ENCODE measurements at places on chromosomes 12 and 14.

DNA sequence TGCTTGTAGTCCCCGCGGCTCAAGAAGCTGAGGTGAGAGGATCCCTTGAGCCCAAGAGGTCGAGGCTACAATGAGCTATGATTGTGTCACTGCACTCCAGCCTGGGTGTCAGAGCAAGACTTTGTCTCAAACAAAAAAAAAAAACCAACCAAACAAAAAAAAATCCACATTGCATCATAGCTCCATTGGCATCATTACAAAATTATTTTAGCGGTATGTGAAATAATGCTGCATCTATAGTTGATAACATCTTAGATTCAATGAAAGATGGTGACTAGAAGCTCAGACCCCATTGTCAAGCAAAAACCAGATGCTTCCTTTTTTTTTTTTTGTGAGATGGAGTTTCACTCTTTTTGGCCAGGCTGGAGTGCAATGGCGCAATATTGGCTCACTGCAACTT is 14.8 kb upstream of the PTHLH start:
- DNase-seq: no peak

DNA sequence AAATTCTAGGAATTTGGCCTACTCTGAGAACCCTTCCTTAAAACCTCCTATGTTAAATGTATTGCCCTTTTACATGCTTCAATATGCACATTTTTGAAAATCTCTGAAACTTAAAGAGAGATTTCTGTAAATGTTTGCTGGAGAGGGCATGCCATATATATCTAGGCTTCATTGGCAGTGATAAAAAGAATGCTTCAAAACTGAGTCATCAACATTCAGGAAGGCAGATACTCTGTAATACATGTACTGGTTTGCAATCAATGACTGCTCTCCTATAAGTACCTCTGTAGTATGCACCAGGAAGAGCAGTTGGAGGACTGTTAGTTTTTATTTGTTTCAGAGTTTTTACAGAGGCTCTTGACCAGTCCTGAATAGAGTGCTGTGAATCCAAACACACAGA is 739.9 kb downstream of the SLC16A7 start:
- DNase-seq: peak; percentile 43

GRCh38 chr14:68984686-68985085 is 5.6 kb upstream of the ACTN1 start:
- DNase-seq: no peak

DNA sequence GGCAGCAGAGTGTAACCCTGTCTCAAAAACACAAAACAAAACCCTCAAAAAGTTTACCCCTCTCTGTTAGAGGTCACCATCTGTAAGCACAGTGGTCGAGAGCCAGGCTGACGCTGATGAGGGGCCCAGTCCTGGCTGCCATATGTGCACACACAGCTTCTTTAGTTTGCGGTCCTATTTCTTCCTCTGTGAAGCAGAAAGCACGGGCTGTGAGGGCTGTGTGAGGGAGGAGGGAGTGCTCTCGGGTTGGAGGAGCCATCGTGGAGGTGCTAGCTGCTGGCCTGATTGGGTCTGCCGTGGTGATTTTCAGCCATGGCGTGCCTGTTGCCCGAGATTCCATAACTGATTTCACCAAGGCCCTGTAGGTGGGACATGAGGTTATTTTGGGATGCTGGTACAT is 3.5 kb downstream of the ULK1 start:
- DNase-seq: no peak

DNA sequence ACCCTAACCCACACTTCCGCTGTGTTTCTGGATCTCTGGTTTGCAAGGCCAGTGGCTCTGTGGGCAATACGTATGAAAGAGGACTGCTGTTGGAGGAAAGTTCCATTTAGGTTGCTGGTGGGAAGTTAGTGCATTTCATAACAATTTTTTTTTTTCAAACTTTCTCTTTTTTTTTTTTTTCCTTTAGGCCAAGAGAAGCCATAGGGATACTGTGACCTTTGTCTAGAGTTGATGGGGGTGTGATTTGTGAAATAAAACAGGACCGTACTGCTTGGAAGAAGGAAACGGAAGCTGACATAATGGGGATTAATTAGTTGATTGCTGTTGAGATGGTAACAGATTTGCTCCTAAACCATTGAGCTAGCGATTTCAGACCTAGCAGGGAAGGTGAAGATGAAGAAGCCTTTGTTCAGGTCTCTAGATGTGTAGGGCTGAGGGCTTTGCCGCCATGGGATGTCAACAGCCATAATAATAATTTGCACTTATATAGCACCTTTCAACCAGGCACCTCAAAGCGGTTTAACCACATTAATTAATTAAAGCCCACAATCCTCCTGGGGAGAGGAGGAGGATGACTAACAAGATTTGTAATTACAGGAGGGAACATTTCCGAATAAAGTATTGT is 315.3 kb downstream of the ZFP36L1 start:
- no peak for DNase-seq

GRCh38 chr14:104318558-104319490 is 180.4 kb downstream of the KIF26A start:
- no peak for DNase-seq

GRCh38 chr14:99671235-99672224 is 12.6 kb upstream of the CYP46A1 start:
- peak; percentile 61 for DNase-seq

- no peak for DNase-seq
These were observed 77.5 kb upstream of the CD163 start for GRCh38 chr12:7581046-7581445.

- DNase-seq: peak; percentile 46
These were observed 8.2 kb upstream of the RESF1 start for GRCh38 chr12:31951008-31951407.

DNA sequence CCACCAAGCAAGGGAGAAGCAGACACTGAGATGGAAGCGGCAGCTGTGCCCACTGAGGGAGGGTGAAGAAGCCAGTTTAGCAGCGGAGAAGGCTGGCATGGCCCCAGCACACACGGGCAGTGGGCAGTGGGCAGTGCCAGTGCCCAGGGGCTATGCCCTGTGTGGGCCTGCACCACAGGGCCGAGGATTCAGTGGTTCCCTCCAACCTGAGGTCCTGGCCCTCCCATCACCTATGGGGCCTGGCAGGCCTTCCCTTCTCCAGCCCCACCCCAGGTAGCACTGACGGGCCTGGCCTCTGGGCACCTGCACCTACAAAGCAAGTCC is 81.1 kb downstream of the ITPK1 start:
- no peak for DNase-seq

DNA sequence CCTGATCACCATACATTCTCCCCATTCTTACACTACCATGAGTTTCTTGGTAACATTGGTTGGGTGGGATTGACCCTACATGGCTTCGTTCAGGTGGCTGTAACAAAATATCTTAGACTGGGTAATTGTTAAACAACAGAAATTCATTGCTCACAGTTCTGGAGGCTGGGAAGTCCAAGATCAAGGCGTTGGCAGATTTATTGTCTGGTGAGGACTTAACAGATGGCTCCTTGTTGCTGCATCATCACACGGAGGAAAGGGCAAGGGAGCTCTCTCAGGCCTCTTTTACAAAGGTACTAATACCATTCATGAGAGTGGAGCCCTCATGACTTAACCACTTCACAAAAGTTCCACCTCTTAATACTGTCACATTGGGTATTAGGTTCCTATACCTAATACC is 116.7 kb upstream of the EGLN3 start:
- DNase-seq: no peak

GRCh38 chr12:110649341-110649847 is 35.5 kb downstream of the TCTN1 start:
- no peak for DNase-seq

DNA sequence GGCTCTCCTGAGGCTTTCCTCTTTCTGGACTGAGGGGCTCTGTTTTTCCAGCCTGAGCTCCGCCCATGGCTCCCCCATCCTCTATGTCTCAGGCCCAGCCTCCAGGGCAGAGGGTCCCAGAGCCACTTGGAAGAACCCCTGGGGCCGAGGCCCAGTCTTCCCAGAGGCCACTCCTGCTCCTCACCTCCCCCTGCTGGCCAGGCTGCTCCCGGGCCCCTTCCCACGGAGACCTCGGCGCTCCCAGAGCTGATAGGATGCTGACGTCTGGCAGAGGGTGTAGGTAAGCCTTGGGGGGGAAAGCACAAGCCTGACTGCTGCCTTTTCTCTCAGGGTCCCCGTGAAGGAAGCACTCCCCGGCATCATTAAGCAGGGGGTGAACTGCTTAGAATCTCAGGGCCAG is 51.4 kb downstream of the ERH start:
- DNase-seq: peak; percentile 77

- DNase-seq: peak; percentile 70
These were observed 265.5 kb downstream of the ATP23 start for GRCh38 chr12:58206876-58207275.

GRCh38 chr14:73153272-73153671 is 17.0 kb downstream of the PSEN1 start:
- no peak for DNase-seq

GRCh38 chr12:28235015-28235414 is 44.8 kb downstream of the CCDC91 start:
- no peak for DNase-seq

GRCh38 chr12:66190519-66191370 is 1.7 kb downstream of the IRAK3 start:
- DNase-seq: no peak

GRCh38 chr14:64786296-64787149 is 82.3 kb downstream of the PLEKHG3 start:
- no peak for DNase-seq

- DNase-seq: no peak
These were observed 33.3 kb downstream of the ATP2A2 start for GRCh38 chr12:110314308-110314707.

DNA sequence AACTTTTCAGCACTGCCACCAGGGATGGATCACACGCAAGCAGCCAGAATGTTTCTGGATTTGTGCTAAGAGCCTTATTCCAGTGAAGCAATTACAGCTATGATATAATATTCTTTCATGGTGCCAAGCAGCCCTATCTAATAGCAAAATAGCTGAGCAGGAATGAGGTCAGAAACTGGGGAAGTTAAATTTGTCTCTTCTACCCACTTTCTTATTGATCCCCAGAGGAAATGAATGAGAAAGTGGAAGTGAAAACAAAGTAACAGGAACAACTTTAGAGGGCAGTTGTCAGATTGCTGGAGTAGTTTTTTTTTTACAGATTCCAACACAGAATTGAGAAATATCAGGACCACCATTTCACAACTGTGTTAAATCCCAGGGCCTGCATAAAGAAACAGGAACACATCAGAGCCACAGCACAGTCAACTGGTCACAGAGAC is 44.8 kb downstream of the GCH1 start:
- DNase-seq: no peak

GRCh38 chr14:103892247-103892646 is 36.0 kb upstream of the TDRD9 start:
- DNase-seq: no peak

- no peak for DNase-seq
These were observed 77.8 kb downstream of the HECTD4 start for GRCh38 chr12:112304436-112304835.

GRCh38 chr14:65024957-65025356 is 38.3 kb downstream of the FNTB start:
- DNase-seq: no peak

DNA sequence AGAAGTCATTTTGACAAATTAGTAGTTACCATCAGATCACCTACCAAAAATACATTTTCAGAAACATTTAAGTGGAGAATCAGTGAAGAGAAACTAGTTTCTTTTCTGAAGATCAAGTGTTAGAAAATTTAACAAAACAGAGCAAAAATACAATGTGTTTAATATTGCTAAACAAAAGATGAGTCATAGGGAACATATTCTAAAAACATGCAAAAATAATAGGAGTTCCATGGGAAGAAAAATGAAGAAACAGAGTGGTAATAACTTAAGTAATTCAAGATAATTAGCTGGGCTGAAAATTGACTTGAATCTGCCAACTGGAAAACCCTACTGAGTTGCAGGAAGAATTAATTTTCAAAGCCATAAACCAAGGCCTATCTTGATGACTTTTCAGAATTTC is 111.5 kb upstream of the KITLG start:
- DNase-seq: no peak

- DNase-seq: no peak
These were observed 123.5 kb upstream of the KITLG start for GRCh38 chr12:88703790-88704189.

- DNase-seq: no peak
These were observed 157.4 kb downstream of the LRRK2 start for GRCh38 chr12:40382217-40382616.

DNA sequence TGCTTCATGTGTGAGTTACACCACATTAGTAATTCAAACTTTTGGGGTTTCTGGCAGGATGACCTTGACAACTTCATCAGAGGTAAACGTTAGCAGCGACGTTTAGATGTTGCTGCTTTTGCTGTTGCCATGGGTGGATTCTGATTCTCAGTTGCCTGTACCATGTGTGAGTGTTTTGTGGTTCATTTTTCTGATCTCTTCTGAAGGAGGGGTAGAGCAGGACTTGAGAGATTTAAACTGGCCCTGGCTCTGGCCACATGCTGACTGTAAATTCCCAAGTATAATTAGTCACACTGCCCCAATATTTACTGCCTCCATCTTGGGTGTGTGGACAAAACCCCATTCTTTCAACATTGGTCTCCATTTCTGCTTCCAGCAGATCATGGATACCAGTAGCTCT is 110.4 kb downstream of the ETV6 start:
- DNase-seq: no peak

GRCh38 chr12:57836442-57837375 is 9.8 kb downstream of the CTDSP2 start:
- DNase-seq: peak; percentile 86

DNA sequence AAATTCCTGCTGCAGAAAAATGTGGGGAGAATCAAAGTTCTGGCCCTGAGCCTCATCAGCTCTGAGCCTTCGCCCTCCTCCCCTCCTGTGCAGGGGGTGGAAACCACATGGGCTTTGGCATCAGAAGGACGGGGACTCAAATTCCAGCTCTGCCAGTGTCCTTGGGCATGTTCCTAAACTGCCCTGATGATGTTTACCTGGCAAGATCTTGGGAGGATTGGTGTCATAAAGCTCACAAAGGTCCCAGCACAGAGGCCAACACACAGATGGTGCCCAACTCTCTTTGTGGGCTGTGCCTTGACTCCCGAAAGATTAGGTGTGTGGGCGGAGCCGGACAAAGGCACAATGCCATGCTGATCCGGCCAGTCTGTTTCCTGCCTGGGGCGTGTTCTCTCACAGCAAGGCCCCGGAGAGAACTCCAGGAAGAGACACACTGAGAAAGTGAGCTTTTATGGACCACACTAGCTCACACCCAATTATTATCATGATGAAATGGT is 20.5 kb upstream of the CLMN start:
- DNase-seq: no peak

GRCh38 chr12:124184456-124184855 is 110.4 kb upstream of the RFLNA start:
- DNase-seq: no peak
